ENCODE measurements at places on chromosomes 12 and 14.

DNA sequence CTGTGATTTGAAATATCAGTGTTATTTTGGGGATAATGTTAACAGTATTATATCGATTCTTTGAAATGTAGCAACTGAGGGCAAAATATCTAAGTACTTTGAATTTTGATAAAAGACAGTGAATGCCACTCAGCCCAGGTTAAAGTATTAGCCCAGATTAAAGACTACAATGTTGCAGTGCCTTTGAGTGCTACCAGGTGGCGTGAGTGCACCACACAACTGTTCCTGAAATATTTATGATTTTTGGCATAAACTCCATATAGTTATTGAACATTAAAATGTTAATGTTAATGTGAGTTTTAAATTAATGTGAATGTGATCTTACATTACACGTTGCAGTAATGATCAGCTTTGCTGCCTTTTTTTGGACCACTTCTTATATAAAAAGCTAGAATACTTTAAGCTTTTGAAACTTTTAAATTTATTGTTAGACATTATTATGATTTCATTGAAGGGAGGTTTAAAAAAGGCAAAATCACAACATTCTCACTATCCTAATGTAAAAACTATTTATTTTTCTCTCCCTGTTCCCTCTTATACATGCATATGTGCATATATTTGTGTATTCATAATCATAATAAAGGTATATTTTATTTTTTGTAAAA lies 22.5 kb downstream of the MRPS35 start:
- no peak for DNase-seq

DNA sequence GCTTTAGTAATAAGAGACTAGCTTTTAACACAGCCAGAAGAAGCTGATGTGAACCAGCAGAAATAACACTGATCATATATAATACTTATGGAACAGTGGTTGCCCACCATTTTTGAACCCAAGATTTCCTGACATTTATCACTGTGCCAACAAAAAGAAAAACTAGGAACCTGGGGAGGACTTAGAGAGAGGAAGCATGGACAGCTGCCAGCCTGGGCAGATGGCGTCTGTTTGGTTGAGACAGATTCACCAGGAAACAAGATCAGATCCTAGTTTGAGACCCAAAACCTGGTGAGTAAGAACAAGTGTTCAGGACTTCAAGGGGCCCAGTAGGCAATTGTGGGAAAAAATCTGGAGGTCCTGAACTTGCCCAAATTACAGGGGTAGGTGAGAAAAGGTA lies 95.3 kb downstream of the BICD1 start:
- DNase-seq = no peak

DNA sequence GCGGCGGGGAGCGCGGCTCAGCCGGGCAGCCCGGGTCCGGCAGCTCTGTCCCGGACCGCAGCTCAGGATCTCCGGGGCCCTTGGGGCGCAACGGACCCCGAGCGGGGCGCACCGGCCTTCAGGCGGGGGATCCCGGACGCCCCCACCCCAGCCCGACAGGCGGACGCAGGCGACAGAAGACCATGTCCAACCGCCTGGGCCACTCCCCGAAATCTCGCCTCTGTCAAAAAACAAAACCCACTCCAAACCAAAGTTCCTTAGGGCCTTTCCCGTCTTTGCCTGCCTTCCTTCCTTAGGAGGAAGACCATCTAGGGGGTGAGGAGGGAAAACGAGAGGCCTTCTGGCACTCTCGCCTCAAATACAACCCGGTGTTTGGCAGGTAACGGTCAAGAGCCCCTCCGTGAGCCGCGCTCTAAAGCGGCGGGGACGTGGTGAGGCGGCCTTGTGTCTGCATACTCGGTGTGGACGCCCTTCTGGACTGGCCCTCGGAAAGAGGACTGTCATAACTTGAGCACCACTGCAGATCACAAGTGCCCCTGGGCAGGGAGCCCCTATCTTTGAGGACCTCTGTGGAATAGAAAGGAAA lies 604 bp downstream of the HCFC2 start:
- DNase-seq = no peak

DNA sequence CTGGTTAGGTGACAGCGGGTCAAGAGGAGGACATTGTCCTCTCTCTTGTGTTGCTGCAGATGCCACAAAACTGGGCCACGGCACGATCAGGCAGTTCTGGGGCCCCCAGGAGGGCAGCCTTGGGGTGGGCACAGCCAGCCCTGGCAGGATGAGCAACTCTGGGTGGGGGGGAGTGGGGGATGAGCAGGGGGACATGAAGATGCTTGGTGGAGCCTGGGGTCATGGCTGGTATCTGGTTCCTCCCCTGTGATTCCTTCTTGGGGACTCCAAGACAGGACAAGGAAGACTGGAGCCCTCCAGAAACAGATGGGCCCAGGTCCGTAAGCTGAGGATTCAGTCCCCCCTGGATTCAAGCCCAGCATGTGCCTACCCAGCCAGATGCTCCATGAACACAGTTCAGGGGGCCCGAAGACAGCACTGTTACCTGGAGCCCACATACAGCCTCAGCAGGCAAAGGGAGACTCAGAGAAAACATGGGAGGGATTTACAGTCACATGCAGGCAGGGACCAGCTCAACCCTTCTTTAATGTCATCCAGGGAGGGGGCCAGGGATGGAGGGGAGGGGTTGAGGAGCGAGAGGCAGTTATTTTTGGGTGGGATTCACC lies 10.4 kb downstream of the SERPINA1 start:
- DNase-seq = no peak

DNA sequence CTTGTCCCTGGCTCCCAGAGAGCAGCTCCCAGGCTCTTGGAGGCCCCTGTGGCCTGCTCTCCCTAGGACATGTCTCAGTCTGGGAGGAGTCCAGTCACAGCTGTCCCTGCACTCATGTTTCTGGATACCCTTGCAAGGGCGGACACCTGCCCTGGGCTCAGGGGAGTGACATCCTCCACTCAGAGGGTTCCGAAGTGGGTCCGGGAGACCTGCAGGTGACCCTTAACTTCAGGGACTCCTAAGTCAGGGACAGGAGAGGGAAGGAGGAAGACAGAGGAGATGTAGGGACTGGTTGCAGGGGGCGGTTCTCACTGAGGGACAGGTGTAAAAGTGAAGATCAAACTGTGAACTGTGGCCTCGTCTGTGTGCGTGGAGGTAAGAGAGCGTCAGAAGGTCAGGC lies 37.6 kb downstream of the CACNA2D4 start:
- no peak for DNase-seq

- no peak for DNase-seq
Observed at GRCh38 chr12:9334041-9334692, 126.0 kb upstream of the PZP start.

DNA sequence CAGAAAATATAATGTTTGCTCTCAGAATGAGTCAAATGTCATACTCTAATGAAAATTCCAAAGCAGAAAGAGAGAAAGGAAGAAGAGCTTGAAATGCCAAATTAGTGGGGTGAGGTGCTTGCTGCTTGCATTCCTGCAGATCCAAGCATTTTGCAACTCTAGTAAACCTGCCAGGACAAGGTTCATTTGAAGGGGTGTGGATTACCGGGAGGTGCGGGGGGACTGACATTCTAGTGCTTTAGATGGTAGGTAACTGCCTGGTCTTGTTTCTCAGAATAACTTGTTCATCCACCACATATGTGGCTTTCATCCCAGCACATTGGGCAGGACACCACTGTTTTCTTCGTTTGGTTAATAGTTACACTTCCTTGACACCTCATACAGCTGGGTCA lies 144.4 kb downstream of the AKAP6 start:
- no peak for DNase-seq

DNA sequence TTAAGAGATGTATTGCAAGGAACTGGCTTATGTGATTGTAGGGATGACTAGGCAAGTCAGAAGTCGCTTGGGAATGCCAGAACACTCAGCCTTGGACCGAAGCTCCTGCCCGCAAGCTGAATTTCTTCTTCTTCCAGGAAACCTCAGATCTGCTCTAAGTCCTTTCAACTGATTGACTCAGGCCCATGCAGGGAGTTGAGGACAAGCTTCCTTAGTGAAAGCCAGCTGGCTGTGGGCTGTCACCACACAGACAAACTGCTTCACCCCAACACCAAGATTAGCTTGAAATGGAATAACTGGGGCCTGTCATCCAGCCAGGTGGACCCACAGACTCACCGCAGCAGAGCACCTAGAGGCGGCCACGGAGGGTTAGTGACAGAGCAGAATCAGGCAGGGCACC lies 24.7 kb downstream of the BDKRB2 start:
- DNase-seq = no peak

GRCh38 chr14:87813211-87813610 lies 179.8 kb downstream of the GALC start:
- DNase-seq = no peak

- DNase-seq = no peak
Observed at GRCh38 chr14:36221112-36221511, 44.6 kb upstream of the PTCSC3 start.

GRCh38 chr12:6167327-6168280 lies 32.6 kb upstream of the CD9 start:
- DNase-seq = no peak

DNA sequence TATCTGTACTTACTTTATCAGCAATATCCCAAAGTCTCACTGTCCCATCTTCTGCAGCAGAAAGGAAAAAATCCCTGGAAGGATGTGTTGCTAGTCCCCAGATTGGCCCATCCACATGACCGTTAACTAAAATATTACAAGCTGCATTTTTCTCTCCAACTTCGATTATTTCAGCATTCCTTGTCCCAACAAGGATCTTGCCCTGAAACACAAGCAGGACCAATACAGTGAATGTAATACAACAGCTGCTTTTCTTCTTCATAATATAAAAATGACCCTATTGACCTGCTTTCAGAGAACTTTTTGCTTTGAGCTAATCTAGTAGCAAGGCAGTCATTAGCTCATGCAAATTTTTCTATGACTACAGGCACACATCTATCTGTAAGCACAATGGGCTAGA lies 58.3 kb downstream of the ZC3H14 start:
- DNase-seq = no peak
